ENCODE measurements at places on chromosomes 6 and 20. TPM values are rescaled to one million over a fixed set of nuclear protein-coding genes. Genes with fewer than 3 reads are reported as not detected.

DNA sequence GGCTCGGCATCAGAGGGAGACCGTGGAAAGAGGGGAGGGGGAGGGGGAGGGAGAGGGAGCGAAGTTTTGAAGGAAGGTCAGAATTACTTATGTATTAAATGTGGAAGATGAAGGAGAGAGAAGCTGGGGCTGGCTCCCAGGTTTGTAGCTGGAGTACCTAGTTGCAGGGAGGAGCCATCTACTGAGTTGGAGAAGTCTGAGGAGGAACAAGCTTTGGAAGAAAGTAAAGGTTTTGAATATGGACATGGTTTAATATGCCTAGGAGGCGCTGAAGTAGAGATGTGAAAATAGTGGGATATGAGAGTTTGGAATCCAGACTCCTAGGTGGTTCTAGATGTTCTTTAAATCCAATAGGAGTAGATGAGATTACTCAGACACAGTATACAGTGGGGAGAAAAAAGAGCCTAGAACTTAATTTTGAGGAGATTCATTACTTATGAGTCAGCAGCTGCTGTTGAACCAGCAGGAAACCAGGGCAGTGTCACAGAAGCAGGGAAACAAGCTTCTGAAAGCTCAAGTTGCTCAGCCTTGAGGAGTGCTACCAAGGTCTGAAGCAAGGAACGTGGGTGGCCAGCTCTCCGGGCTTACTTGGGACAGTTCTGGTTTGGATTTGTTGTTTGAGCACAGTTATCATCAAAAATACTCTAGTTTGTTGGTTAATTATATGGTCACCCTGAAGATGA lies 149.3 kb downstream of the UTRN start:
- no peak for DNase-seq
- H3K27ac ChIP-seq, result peak overlapping the region; percentile 54
- peaks cover 29% of the 10 kb centered on the region for H3K4me1 ChIP-seq

DNA sequence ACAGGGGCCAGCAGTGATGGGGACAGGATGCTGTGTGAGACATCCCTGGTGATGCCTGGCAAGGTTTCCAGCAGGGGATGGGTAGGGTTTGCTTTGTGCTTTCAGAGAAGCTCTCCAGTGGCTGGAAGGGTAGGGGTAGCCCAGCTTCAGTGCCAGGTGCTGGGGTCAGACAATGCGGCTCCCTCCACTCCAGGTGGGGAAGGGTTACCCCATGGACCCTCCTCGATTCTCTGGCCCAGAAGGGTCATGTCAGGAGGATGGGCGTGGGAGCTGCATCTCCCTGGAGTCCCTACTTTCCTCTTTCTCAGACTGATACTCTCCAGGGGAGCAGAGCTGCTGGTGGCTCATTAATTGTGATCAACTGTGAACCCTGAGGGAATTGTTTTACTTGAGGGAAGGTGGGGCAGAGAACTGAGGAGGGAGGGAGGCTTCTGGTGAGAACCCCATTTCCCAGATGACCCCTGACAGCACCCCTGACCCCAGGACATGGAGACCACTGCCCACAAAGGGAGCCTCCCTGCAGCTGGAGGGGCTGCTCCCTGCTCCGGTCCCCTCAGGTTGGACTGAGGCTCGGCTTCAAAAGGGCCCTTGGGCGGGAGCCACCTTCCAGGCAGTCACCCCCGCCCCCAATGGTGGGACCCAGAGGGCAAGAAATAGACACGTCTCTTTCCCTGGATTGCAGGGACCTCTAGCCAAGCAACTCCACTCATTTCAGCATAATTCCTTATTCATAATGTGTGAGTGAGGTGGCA lies 100.9 kb upstream of the BHLHE23 start:
- no peak overlapping the region for H3K27ac ChIP-seq
- H3K4me3 ChIP-seq, result no peak overlapping the region
- DNase-seq, result no peak
- peaks cover 52% of the 10 kb centered on the region for H3K27me3 ChIP-seq

DNA sequence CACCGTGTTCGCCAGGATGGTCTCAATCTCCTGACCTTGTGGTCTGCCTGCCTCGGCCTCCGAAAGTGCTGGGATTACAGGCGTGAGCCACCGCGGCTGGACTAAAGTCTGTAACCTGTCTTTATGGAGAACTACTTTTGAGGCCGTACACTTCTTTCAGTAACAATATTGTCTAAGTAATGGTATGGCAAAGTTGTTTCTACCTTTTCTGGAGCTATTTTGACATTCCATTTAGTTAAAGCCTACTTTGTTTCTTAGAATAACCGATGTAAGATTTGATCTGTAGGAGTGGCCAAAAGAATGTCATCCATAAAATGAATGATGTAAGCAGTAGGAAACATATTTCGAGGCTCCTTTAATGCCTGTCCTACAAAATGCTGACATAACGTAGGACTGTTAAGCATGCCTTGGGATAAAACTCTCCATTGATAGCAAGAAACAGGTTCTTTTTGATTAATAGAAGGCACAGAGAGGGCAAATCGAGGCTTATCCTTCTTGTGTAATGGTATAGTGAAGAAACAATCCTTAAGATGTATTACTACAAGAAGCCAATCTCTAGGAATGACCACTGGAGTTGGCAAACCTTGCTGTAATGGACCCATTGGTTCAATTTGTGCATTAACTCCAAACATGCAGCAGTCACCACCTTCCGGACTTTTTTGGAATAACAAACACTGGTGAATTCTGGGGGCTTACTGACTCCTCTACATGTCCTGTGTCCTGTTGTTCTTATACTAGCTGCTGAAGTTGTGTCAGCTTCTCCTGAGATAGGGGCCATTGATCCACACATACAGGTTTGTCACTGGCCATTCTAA lies 35.9 kb downstream of the HLA-DRA start:
- no peaks in the 10 kb centered on the region for H3K36me3 ChIP-seq
- H3K27me3 ChIP-seq, result no peaks in the 10 kb centered on the region
- no peak overlapping the region for H3K4me3 ChIP-seq
- H3K4me1 ChIP-seq, result no peaks in the 10 kb centered on the region
- no peak overlapping the region for H3K27ac ChIP-seq

DNA sequence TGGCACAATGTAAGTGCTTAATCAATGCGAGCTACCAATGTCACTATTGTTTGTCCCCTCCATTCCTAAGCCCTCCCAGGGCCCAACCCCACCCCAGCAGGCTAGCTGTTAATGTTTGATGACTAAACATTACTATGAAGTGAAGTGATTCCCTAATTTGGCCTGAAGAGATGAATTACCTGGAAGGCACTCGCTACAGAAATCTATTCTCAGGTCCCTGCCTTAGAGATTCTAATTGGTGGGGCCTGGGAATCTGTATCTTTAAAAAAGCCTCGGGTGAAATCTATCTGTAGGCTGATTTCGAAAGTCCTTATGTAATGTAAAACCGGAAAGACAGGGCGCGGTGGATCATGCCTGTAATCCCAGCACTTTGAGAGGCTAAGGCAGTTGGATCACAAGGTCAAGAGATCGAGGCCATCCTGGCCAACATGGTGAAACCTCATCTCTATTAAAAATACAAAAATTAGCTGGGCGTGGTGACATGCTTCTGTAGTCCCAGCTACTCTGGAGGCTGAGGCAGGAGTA lies 16.9 kb upstream of the SNAI1 start:
- peak overlapping the region; percentile 96 for H3K27ac ChIP-seq
- no peak for DNase-seq
- no peaks in the 10 kb centered on the region for H3K27me3 ChIP-seq
- H3K4me3 ChIP-seq, result no peak overlapping the region

DNA sequence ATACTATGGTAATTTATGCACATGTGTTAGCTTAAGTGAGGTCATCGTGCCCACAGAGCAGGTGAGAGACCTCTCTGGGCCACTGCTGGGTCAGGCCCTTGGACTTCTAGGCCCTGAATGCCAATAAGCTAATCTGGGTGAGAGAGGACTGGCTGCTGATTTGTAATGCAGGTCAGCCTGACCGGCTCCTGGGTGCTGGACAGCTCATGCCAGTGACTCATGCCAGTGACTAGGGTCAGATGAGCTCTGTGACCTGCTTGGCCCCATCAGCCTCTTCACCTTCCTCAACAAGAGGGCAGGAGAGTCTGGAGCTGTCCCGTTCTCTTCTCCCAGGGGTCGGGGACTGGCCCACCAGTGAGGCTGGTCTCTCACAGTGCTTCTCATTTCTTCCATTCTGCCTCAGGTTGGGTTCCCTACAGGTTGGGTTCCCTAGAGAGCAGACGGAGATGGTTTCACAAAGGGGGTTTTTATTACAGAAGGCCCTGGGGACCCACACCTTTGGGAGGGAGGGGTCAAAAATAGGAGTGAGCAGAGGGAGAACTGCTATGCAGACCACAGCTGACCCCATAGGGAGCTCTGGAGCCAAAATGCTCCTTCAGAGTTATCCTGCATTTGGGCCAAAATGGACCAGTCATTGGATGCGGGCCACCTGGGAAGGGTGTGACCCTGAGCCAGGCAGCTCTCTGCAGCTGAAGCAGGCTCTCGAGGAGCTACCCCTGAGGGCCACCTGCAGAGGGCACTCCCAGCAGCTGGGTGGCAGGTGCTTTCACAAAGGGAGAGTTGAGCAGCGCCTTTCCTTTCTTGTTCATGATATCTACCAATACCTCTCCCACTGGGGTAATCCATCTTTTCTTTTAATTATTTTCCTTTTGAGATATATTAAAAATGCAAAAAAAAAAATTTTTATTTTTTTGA lies 2.2 kb upstream of the OXT start:
- H3K27ac ChIP-seq, result no peak overlapping the region
- no peak overlapping the region for H3K4me3 ChIP-seq
- peaks cover 33% of the 10 kb centered on the region for H3K27me3 ChIP-seq

DNA sequence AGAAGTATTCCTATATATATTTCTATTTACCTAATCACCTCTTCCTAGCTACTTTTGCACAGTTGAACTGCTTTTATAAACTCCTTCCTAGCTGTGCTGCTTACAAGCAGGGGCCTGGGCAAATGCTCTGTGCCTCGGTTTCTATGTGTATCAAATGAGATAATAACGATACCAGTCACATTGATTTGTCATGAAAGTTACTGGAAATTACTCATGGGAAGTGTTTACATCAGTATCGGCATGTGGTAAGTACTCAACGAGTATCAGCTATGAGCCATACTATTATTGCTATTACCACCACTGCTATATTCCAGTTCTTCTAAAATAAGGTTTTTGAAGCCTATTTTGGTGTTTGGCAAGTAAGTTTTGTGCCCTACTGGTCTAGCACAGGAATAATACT lies 4.9 kb downstream of the LAMA4 start:
- no peak overlapping the region for H3K4me3 ChIP-seq
- H3K36me3 ChIP-seq, result no peaks in the 10 kb centered on the region
- no peak overlapping the region for H3K27ac ChIP-seq
- H3K27me3 ChIP-seq, result peaks cover 53% of the 10 kb centered on the region
- H3K4me1 ChIP-seq, result peaks cover 11% of the 10 kb centered on the region
- no peak for DNase-seq

GRCh38 chr6:24683297-24684296 lies 16.7 kb downstream of the ACOT13 start:
- no peaks in the 10 kb centered on the region for H3K27me3 ChIP-seq
- DNase-seq, result no peak
- H3K27ac ChIP-seq, result peak overlapping the region; percentile 83
- no peak overlapping the region for H3K4me3 ChIP-seq

Gene SYNDIG1
- total RNA-seq, result 0.38 TPM

- H3K36me3 ChIP-seq, result no peaks in the 10 kb centered on the region
- peak overlapping the region; percentile 79 for H3K27ac ChIP-seq
- peaks cover 9% of the 10 kb centered on the region for H3K4me1 ChIP-seq
- H3K27me3 ChIP-seq, result peaks cover 42% of the 10 kb centered on the region
Observed at GRCh38 chr20:40279390-40279789, 409.6 kb downstream of the MAFB start.

Gene KIAA1755
- 0.29 TPM for total RNA-seq

DNA sequence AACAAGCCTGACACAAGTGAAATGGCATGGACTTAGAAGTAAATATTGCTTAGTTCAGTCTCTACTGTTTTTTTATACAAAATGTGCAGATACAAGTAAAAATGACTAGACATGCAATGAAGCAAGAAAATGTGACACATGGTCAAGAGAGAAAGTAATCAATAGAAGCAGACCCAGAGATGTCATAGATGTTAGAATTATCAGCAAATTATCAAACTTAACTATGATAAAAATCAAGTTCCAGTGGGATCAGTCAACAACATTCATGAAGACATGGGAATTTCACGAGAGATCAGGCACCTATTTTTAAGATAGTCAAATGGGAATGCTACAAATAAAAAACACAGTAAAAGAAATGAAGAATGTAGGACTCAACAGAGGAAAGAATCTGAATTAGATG lies 267.0 kb downstream of the SLC35F1 start:
- H3K27me3 ChIP-seq, result no peaks in the 10 kb centered on the region
- peaks cover 5% of the 10 kb centered on the region for H3K36me3 ChIP-seq
- DNase-seq, result no peak
- no peak overlapping the region for H3K27ac ChIP-seq
- no peaks in the 10 kb centered on the region for H3K4me1 ChIP-seq

Gene FRMD1
- not detected for total RNA-seq

Gene JPH2
- total RNA-seq, result 0.24 TPM

DNA sequence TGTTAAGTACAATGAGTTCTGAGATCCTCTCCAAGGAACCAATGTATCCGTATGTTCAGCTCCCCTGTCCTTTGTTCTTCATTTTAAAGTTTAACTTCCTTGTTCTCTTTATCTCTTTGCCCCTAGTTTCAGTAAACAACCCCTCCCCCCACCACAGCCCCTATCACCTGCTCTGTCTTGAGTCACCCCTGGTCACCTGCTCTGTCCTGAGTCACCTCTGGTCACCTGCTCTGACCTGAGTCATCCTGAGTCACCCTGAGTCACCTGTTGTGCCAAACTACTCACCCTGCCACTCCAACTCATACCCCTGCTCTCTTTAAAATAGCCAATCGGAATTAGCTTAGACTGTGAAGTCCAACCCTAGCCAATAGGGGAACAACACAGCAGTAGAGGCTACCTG lies 288.7 kb upstream of the CDYL start:
- H3K27ac ChIP-seq, result peak overlapping the region; percentile 89
- H3K36me3 ChIP-seq, result peaks cover 10% of the 10 kb centered on the region

DNA sequence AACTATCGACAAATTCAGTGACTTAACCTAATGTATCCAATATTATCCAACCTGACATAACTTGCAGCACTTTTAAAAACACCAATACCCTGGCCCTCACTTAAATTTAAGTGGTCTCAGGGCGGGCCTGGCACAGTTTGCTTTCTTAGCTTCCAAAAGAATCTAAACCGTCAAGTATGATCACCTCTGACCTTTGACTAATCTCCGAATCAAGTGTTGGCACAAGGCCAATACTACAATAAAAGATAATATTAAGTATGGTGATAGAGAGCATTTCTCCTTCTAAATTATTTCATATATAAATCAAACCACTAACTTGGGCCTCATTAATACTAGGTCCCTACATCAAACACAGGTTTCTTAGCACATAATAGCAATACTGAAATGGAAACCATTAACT lies 153.0 kb downstream of the PTPRK start:
- H3K27ac ChIP-seq, result no peak overlapping the region
- H3K27me3 ChIP-seq, result no peaks in the 10 kb centered on the region
- DNase-seq, result no peak
- H3K4me1 ChIP-seq, result peaks cover 38% of the 10 kb centered on the region

- DNase-seq, result no peak
- peaks cover 22% of the 10 kb centered on the region for H3K4me1 ChIP-seq
- H3K4me3 ChIP-seq, result no peak overlapping the region
- no peaks in the 10 kb centered on the region for H3K27me3 ChIP-seq
- no peaks in the 10 kb centered on the region for H3K36me3 ChIP-seq
Observed at GRCh38 chr6:113587078-113587699, 270.0 kb upstream of the MARCKS start.

Measured in progenitor cell of endocrine pancreas (in vitro differentiated cells).